ENCODE measurements at places on chromosomes 5 and 9. TPM values are rescaled to one million over a fixed set of nuclear protein-coding genes. Genes with fewer than 3 reads are reported as not detected.

DNA sequence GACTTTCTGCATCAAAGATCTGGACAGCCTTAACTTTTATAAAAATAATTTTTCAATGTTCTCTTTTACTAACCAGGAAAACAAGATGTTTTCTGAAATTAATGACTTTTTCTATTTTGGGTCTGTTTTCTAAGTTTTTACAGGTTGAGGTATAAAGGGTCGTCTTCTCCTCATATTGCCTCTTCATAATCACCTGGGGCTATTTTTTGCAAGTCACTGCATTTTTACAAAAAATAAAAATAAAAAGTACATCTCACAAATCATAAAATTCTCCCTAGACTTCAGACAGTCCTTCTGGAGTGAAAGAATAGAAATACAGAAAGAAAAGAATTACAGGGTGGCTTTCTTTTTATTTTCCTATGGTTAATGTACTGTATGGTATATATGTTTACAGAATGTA lies 168.5 kb downstream of the PALM2AKAP2 start:
- no peak for DNase-seq

GRCh38 chr9:128080206-128080605 lies 12.2 kb downstream of the SLC25A25 start:
- DNase-seq = no peak

The TAF11L5 gene
- total RNA-seq = not detected

The IFNA21 gene
- total RNA-seq = not detected
